ENCODE measurements at places on chromosomes 5 and 9.
A peak's percentile ranks its signal among the peaks of the same experiment; 100 is the strongest.

- DNase-seq: no peak
Measured at GRCh38 chr9:5478206-5478605, 27.9 kb downstream of the CD274 start.

DNA sequence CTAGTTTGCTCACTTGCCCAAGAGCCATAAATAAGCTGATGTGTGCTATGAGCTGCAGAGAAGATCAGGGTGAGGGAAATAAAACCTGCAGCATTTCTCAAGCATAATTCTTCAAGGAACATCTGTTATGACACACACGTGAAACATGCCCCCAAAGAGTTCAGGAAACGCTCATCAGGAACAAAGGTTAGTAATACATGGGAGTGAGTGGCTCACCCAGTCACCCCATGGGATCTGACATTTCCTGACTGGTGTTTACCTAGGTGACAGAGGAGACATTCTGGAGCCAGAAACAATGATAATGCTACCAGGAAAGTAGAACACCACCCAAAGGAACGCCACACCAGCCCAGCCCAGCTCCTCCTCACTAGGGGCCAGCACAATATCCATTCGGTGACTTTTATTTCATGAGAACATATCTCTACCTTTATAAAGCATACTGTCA, 66.0 kb downstream of the FRMD3 start:
- no peak for DNase-seq

DNA sequence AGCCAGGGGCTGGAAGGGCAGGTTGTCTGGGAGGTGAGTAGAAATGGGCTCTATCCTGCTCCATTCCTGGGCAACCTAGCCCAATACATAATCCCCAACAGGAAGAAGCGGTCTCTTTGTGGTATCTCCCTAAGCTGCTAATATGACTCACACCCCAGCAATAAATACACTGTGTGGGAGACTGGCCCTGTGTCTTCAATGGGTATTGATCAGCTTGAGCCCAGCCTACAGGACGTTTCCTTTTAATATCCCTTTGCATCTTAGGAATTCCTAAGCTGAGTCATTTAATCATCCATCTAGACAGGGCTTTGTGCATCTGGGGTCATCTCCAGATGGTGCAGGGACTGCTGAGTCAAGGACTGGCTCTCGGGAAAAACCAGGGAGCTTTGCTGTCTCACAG, 207.0 kb upstream of the PANK3 start:
- no peak for DNase-seq

DNA sequence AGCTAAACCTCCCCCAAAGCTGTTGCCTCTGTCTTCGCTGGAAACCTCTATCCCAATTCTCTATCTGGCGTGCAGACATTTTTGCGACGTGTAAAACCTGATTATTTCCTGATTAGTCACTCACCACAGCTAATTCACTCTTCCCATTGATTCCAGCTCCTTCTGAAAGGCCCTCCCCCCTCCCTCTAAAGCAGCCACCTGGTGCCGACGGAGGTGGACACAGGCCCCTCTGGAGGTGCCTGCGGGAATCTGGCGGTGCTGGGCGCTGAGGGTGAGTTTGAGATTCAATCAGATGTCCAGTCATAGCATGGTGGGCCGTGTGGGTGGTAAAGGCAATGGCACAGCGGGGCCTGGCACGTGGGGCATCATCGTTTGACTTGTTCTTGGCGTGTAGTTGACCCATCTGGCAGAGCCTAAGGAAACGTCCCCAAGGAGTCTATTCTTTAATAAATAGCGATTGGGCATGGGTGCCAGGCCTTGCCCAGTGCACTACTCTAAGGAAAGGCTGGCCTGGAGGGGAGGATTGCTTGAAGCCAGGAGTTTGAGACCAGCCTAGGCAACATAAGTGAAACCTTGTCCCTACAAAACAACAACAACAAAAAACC, 271.1 kb upstream of the MVB12B start:
- peak; percentile 7 for DNase-seq

GRCh38 chr9:121675969-121676822, 24.8 kb downstream of the DAB2IP start:
- DNase-seq: no peak

- DNase-seq: no peak
Measured at GRCh38 chr5:163809473-163809872, 304.1 kb downstream of the MAT2B start.

DNA sequence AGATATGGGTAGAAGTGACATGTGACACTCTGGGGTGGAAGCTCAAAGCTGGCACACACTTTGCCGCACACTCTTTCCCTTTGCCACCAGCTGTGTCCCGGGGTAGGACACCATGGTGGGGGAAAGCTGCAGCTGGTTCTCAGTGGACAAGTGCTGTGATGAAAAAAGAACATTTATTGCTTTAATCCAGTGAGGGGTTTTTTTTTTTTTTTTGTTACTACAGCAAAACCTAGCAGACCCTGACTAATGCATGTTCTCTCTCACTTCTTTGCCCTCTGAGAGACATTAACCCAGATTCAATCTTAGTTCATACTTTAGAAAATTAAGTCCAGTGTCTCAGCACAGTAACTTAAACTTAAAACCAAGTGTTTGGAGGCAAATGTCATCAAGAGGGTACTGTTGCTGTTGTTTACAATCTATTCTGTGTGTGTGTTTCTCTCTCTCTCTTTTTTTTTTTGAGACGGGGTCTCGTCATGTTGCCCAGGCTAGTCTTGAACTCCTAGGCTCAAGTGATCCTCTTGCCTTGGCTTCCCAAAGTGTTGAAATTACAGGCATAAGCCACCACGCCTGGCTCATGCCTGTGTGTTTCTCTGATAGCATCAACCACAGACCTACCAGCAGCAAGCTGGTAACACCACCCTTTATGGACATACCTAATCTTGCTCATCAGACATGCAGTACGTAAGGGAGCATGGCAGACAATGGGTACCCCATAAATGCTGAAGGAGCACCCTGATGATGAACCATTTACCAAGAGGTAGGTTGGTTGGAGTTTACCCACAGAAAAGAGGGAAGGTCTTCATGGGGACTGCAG, 84.7 kb upstream of the TBC1D2 start:
- no peak for DNase-seq

All from right hindlimb (tissue), 1 donor.